ENCODE measurements at places on chromosomes 11 and 22. TPM values are rescaled to one million over a fixed set of nuclear protein-coding genes. Genes with fewer than 3 reads are reported as not detected.

RRP7A gene
- total RNA-seq: 34.1 TPM

KCNC1 gene
- total RNA-seq: 0.60 TPM

P4HA3 gene
- not detected for total RNA-seq

CBL gene
- 7.6 TPM for total RNA-seq

CABP4 gene
- total RNA-seq: 0.93 TPM

NELL1 gene
- total RNA-seq: not detected

TRIM6 gene
- total RNA-seq: 0.77 TPM

TEX54 gene
- total RNA-seq: not detected

KRTAP5-2 gene
- not detected for total RNA-seq

CALCB gene
- not detected for total RNA-seq

Measured in psoas muscle (tissue), 8 donors.